Osteocyte (in vitro differentiated cells): ENCODE measurements at places on chromosomes 3 and 15. TPM values are rescaled to one million over a fixed set of nuclear protein-coding genes. Genes with fewer than 3 reads are reported as not detected.

DNA sequence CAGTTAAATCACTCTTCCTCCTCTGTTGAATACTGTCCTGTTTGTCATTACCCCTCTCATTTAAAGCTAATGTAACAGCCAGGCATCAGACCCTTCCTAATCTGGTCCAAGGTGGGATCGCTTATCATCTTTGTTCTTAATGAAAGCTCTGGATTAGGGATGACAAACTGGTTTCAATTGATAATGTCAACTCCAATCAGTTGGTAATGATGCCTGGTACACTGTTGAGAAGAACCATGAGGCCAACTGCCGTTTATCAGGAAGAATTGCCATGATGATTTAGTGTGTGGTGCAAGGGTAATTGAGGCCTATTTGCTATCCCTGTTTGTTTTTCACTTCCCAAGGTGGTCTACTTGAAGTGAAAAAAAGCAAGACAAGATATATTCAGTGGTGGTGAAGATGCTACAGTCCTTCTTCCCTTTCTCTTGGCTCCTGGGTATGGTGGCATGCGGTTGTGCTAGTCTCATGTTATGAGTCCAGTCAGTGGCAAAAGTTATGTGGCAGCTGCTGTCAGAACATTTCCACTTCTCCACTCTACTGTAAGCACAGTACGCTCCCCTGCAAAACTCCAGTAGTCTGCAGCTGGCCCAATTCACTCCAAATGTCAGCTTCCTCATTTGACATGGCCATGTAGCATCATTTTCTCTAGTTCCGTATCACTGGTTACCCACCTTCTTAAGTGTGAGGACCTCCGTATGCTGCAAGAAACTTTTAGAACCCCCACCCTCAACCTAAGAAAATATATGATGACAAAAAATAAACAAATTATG is 72.5 kb downstream of the MORC1 start:
- no peaks in the 10 kb centered on the region for H3K36me3 ChIP-seq
- DNase-seq: no peak
- H3K27ac ChIP-seq: no peak overlapping the region

GRCh38 chr3:13509059-13509815 is 29.1 kb downstream of the HDAC11 start:
- no peak for DNase-seq
- no peak overlapping the region for H3K4me3 ChIP-seq
- no peaks in the 10 kb centered on the region for H3K27me3 ChIP-seq
- H3K36me3 ChIP-seq: no peaks in the 10 kb centered on the region

TM4SF18 gene
- total RNA-seq: 2.2 and 3.7 TPM in 2 replicates

DNA sequence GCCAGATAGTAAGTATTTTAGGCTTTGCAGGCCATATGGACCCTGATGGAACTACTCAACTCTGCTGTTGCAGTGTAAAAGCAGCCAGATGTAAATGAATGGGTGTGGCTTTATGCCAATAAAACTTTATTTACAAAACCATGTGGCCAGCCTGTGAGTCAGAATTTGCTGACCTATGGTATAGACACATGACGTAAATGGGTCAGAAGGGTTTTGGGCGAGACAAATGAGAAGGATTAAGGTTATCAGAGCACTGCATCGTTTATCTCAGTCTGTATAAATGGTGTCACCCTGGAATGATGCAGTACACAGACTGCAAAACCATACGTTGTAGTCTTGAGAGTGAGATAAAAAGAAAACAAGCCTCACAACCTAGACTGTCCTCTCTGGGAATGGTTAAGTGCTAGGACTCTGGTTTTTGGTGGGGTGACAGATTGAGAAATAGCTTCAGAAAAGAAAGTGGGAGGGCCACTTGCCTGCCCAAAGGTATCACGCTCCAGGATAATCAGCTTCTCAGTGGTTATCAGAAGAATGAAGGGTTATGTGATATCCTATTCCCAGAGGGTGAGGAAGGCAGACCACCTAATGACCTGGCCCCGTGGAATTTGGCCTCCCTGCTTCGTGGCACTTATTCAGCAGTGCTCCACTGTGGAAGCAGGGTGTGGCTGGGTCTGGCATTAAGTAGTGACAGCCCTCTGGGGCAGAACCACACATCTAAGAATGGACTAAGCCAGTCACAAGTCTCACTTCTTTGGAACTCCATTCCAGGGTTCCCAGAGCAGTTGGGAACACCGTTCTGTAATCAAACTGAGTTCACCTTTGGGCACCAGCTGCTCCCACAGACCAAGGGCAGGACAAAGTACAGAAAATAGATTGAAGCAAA is 46.1 kb downstream of the ABHD5 start:
- no peak overlapping the region for H3K4me3 ChIP-seq
- H3K36me3 ChIP-seq: peaks cover 2% of the 10 kb centered on the region
- DNase-seq: no peak
- peaks cover 9% of the 10 kb centered on the region for H3K4me1 ChIP-seq

STXBP5L gene
- total RNA-seq: not detected in 2 replicates

DUOXA1 gene
- not detected in 2 replicates for total RNA-seq

HCN4 gene
- not detected in 2 replicates for total RNA-seq

ACTRT3 gene
- total RNA-seq: 2.5 and 2.7 TPM in 2 replicates

DNA sequence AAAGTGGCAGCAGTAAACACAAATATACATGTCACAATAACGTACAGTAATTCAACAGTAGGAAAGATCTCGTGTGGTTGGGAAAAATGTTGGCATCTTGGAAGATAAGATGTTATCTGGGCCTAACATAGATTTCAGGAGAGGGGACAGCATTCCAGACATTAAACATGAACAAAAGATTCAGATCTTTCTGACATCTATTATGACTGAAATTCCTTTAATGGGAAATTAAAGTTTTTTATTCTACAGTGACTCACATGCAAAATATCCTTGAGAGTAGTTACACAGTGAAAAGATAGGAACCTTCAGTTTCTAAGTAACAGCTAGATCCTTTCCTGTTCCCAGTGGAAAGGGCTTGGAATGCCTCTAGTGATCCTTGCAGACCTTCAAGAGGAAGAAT is 9.2 kb downstream of the NDUFB5 start:
- H3K4me3 ChIP-seq: no peak overlapping the region
- DNase-seq: no peak
- peaks cover 18% of the 10 kb centered on the region for H3K36me3 ChIP-seq
- H3K27ac ChIP-seq: peak overlapping the region; percentile 36

- DNase-seq: no peak
- no peak overlapping the region for H3K27ac ChIP-seq
- no peak overlapping the region for H3K4me3 ChIP-seq
- no peaks in the 10 kb centered on the region for H3K36me3 ChIP-seq
- H3K4me1 ChIP-seq: peaks cover 3% of the 10 kb centered on the region
Measured at GRCh38 chr3:4351164-4351855, 48.1 kb downstream of the SETMAR start.

GRCh38 chr3:37969596-37970100 is 20.9 kb upstream of the VILL start:
- H3K4me3 ChIP-seq: no peak overlapping the region
- H3K36me3 ChIP-seq: peaks cover 35% of the 10 kb centered on the region
- no peaks in the 10 kb centered on the region for H3K27me3 ChIP-seq
- H3K4me1 ChIP-seq: peaks cover 35% of the 10 kb centered on the region
- DNase-seq: no peak
- peak overlapping the region; percentile 71 for H3K27ac ChIP-seq

SLC22A13 gene
- 0.99 and 1.2 TPM in 2 replicates for total RNA-seq
